ENCODE measurements at places on chromosomes 4 and X. TPM values are rescaled to one million over a fixed set of nuclear protein-coding genes. Genes with fewer than 3 reads are reported as not detected.

Gene TRIM75
- not detected for total RNA-seq

Gene FGA
- not detected for total RNA-seq

DNA sequence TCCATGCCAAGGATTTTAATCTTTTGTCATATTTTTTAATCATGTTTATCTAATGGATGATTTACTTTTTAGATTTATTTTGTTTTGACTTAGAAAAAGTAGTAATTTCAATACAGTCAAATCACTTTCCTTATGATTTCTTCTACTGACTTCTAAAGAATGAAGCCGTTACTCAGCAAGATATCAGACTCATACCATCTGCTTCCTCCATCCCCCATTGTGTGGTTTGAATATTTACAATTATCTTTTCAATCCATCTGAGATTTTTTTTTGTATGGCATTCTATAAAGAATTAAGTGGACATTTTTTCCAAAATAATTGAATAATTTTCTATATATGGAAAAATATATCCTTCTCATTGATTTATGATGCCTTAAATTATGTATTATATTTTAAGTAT, 565.4 kb upstream of the ATOH1 start:
- H3K4me3 ChIP-seq: no peak overlapping the region
- no peak for DNase-seq
- H3K27me3 ChIP-seq: no peaks in the 10 kb centered on the region
- no peak overlapping the region for H3K27ac ChIP-seq
- no peaks in the 10 kb centered on the region for H3K4me1 ChIP-seq
- no peaks in the 10 kb centered on the region for H3K36me3 ChIP-seq

DNA sequence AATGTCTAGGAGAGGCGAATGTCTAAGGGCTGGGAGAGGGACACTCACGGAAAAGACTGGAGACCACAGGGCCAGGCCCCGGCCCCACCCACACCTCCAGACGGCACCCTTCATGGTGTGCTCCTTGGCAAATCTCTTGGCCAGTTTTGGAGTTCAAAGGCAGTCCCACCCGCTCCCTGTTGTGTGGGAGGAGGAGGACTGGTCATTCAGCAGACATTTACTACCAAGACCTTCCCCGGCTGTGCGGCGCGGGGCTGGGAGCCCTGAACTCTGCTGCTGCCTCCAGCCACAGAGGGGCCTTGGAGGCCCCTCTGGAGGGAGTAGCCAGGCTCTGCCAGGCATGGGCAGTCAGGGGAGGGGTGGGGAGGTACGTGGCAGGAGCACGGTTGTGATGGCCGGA, 8.7 kb upstream of the TBC1D14 start:
- H3K4me1 ChIP-seq: no peaks in the 10 kb centered on the region
- DNase-seq: no peak
- no peaks in the 10 kb centered on the region for H3K36me3 ChIP-seq

GRCh38 chr4:147840838-147841738, 109.2 kb downstream of the ARHGAP10 start:
- H3K27me3 ChIP-seq: no peaks in the 10 kb centered on the region
- H3K4me1 ChIP-seq: no peaks in the 10 kb centered on the region
- H3K4me3 ChIP-seq: no peak overlapping the region
- no peaks in the 10 kb centered on the region for H3K36me3 ChIP-seq
- DNase-seq: no peak

Data from prostate gland (tissue), 2 donors.